ENCODE measurements at places on chromosomes 4 and X. TPM values are rescaled to one million over a fixed set of nuclear protein-coding genes. Genes with fewer than 3 reads are reported as not detected.

SSX3 gene
- total RNA-seq: not detected

YY2 gene
- total RNA-seq: 1.3 TPM

MAGEA9B gene
- not detected for total RNA-seq

- no peak for DNase-seq
Observed at GRCh38 chr4:140028676-140029517, 125.1 kb downstream of the MAML3 start.

DNA sequence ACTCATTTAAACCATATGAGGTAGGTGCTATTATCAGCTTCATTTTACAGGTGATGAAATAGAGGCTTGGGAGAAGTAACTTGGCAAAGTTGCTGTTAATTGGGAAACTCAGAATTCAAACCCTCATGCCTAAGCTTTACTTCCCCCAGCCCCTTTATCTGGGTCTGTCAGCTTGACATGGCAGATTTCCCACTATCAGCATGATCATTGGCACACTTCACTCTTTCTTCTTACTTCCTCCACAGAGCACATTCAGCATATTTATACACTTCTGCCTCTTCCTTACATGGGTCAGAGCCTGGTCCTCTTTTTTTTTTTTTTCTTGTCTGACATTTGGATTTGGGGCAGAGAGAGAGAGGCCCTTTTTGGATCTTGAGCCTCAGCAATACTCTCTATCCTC is 56.5 kb upstream of the ARX start:
- no peak for DNase-seq

Measured in activated CD4-positive, alpha-beta memory T cell treated with anti-CD3 and anti-CD28 coated beads, Interleukin-2, amount 10 ng/mL, durations not matched to agents 7 days and 5 days (primary cell).